Activated effector memory CD4-positive, alpha-beta T cell treated with Interleukin-2 at 50 U/mL for 16 hours (primary cell): ENCODE measurements at places on chromosomes 5 and 9.

GRCh38 chr9:131407717-131408195 lies 13.9 kb downstream of the PRRC2B start:
- DNase-seq = peak; percentile 29

DNA sequence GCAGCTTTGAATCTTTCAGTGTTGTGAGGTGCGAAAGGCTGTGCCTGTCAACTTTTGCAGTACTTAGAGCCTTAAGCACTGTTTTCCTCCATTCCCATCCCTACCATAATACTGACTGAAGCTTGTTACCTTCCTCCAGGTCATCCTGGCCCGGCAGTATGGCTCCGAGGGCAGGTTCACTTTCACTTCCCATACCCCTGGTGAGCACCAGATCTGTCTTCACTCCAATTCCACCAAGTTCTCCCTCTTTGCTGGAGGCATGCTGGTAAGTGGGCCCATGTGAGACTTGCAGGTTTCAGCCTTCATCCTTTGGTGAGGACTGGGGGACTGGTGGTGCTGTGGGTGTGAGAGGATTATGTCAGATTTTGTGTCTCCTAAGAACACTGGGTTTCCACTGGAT lies 1.5 kb downstream of the TMED9 start:
- DNase-seq = no peak

GRCh38 chr5:95967236-95967635 lies 5.6 kb upstream of the ELL2 start:
- DNase-seq = no peak

GRCh38 chr9:16816011-16816410 lies 54.5 kb downstream of the BNC2 start:
- no peak for DNase-seq

- DNase-seq = no peak
Observed at GRCh38 chr5:88694023-88694679, 188.8 kb downstream of the MEF2C start.

DNA sequence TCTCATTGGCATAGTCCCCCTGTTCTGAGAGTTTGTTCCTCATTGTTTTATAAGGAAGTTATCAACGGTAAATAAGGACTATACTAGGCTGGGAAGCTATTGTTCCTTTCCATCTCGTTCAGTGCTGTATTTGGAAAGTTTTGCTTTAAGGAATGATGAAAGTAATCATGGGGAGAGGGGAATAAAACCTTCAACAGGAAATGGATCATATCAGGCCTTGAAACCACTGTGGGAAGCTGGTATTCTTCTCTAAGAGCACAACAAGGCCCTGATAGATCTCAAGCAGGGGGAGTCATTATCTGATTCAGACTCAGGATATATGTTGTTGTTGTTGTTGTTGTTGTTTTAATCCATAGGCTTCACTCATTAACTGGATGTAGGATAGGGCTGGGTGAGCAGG lies 474.5 kb downstream of the ENC1 start:
- no peak for DNase-seq
